PC-3 (cell line): ENCODE measurements at places on chromosomes 7 and 10. TPM values are rescaled to one million over a fixed set of nuclear protein-coding genes. Genes with fewer than 3 reads are reported as not detected.

DNA sequence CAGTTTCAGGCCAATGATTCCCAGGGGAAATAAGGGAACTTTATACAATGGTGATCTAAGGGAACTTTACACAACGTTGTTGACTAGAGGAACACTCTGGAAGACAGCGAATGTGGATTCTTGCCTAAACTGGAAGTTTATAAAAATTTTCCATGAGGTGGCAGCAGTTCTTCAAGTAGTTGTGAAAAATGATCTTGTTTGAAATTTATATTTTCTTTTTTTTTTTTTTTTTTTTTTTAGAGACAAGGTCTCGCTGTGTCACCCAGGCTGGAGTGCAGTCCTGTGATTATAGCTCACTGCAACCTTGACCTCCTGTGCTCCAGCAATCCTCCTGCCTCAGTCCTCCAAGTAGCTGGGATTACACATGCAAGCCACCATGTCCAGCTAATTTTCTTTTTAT is 32.1 kb upstream of the GTF2I start:
- H3K4me1 ChIP-seq: no peaks in the 10 kb centered on the region
- no peak overlapping the region for H3K4me3 ChIP-seq
- no peaks in the 10 kb centered on the region for H3K36me3 ChIP-seq
- H3K27me3 ChIP-seq: no peaks in the 10 kb centered on the region
- peak; percentile 55 for DNase-seq

DNA sequence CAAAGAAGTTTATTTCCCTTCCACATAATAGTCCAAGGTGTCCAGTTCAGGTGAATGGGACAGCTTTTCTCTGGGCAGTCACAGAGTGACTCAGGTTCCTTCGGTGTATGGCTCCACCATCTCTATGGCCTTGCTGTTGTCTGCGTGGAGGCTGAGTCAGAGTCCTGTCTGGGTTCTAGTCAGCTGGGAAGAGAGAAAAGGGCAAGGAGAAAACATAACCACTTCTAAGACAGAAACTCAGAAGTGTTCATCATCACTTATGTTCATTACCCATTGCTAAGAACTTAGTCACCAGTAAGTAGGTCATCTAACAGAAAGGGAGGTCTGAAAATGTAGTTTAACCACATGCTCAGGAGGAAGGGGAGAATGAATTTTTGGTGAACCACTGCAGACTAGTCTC is 32.4 kb upstream of the CCDC7 start:
- peak overlapping the region; percentile 68 for H3K27ac ChIP-seq
- no peak overlapping the region for H3K4me3 ChIP-seq

DNA sequence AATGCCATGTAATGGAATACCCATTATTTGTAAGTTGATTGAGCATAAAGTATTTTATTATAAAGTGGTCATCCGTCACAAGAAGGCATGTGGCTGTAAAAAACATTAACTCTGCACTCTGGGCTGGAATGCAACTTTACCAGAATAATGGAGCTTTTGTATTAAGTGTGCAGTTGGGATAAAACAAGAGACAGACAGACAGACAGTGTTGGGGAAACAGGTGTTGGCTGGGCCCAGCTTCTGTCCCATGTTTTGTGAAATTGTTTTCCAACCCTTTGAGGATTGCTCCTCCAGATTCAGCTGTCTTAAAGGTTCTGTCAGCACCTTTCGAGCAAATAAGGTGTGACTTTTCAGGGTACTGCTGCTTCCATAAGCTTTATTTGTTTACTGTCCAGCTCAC is 67.9 kb upstream of the NFKB2 start:
- H3K36me3 ChIP-seq: no peaks in the 10 kb centered on the region
- no peak for DNase-seq
- H3K4me1 ChIP-seq: no peaks in the 10 kb centered on the region
- H3K27ac ChIP-seq: no peak overlapping the region
- H3K27me3 ChIP-seq: no peaks in the 10 kb centered on the region

GRCh38 chr7:151675196-151675920 is 155.7 kb upstream of the RHEB start:
- DNase-seq: no peak
- H3K4me1 ChIP-seq: peaks cover 5% of the 10 kb centered on the region
- H3K4me3 ChIP-seq: no peak overlapping the region
- no peaks in the 10 kb centered on the region for H3K36me3 ChIP-seq

GRCh38 chr7:49481075-49481474 is 292.4 kb upstream of the VWC2 start:
- H3K27me3 ChIP-seq: peaks cover 49% of the 10 kb centered on the region
- no peak overlapping the region for H3K27ac ChIP-seq
- no peaks in the 10 kb centered on the region for H3K36me3 ChIP-seq
- no peak overlapping the region for H3K4me3 ChIP-seq
- no peaks in the 10 kb centered on the region for H3K4me1 ChIP-seq

DNA sequence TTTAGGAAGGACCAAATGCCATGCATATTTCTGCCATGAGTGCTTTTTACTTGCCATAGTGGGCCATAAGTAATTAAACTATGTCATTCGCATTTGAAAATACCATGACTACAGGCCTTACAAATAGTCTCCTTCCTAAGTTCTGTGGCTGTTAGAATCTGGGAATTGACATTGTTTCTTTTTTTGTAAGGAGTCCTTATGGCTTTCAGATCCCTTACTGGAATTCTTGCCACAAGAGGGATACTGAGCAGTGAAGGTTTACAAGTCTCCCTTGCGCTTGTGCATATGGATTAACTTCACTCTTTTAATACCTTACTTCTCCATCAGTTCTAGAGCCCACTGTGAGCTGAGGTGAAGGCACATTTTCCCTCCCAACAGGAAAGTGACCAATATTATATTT is 166.0 kb downstream of the NRG3 start:
- H3K36me3 ChIP-seq: no peaks in the 10 kb centered on the region
- no peak for DNase-seq
- H3K4me3 ChIP-seq: no peak overlapping the region
- H3K4me1 ChIP-seq: no peaks in the 10 kb centered on the region
- no peaks in the 10 kb centered on the region for H3K27me3 ChIP-seq

The NYAP1 gene
- total RNA-seq: 1.2 and 1.9 TPM in 2 replicates
